NCI-H2081 treated with DMSO at 0.1 percent for 48 hours (cell line): ENCODE measurements at places on chromosomes 12 and 14.

DNA sequence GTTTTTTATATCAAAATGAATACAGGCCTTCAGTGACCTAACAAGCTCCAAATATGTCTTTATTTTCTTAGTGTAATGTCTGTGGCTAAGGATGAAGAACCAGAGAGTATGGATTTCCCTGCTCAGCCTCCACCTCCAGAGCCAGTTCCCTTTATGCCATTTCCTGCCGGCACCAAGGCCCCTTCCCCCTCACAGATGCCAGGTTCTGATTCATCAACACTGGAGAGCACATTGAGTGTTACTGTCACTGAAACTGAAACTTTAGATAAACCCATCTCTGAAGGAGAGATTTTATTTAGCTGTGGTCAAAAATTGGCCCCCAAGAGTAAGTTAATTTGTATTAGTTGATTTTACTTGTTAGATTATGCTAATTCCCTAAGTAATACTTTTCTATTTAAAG lies 61.0 kb downstream of the KIAA0586 start:
- no peak for DNase-seq

GRCh38 chr12:1629338-1630132 lies 504 bp downstream of the WNT5B start:
- no peak for DNase-seq

DNA sequence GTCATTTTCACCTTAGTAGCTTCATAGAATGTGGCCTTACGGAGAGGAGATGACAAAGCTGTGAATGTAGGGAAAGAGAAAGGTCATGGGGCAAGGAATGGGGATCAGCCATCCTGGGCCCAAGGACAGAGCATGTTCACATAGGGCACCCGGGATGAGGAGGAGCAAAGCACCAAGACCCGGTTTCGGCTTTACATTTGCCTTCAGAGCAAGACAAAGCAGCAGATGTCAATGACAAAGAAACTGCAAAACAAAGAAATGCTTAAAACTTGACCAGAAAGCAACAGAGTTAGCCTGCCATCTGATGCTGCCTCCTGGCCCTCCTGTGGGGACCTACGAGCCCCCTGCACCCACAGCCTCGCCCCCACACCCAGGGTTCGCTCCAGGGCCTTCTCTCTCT lies 249.2 kb downstream of the SLC41A2 start:
- no peak for DNase-seq

- no peak for DNase-seq
Observed at GRCh38 chr12:46265734-46266133, 3.1 kb downstream of the SLC38A1 start.

- DNase-seq: no peak
Observed at GRCh38 chr14:34034447-34035176, 83.7 kb upstream of the EGLN3 start.

DNA sequence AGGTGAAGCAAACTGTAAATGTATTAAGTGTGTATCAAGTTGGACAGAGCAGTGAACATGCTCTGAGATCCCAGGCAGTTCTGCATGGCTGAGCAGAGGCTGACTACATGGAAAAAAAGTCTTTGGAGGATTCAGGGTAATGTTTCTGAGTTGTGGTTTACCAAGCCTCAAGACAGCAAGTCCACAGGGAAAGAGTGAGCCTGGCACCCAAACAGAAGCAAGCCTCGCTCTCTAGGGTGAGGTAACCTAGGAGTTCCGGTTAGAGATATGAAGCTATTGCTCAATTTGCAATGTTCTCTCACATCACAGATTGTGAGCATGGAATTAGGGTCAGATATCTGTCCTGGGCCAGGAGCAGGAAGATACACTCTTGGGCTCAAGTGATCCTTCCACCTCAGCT lies 158.6 kb downstream of the MON2 start:
- no peak for DNase-seq

GRCh38 chr12:111102102-111102739 lies 181.8 kb upstream of the MYL2 start:
- no peak for DNase-seq

- DNase-seq: no peak
Observed at GRCh38 chr12:109645194-109645593, 68.4 kb upstream of the FAM222A start.
